ENCODE measurements at places on chromosomes 12 and 14.

GRCh38 chr14:64966976-64967375 lies 5.2 kb downstream of the RAB15 start:
- DNase-seq, result no peak

- DNase-seq, result no peak
Measured at GRCh38 chr14:104863131-104863862, 1.8 kb upstream of the CEP170B start.

GRCh38 chr14:70139384-70139783 lies 49.4 kb downstream of the SLC8A3 start:
- DNase-seq, result no peak

DNA sequence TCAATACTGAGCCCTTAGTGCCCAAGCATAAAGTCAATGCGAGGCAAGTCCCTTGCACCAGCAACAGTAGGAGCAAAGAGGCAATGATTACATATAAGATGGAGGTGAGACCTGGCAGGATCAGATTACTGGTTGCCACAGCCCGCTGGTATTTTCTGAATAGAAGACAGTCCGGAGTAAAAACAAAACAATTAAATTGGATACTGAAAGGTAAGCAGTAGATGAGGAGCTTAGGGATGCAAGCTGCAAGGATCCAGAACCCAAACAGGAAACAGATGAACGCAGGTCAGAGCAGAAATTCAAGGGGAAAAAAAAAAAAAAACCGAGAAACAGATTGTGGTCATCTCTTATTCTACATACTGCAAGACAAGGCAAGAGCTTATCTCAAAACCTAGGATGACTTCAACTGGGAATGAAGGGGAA lies 119.6 kb downstream of the MED13L start:
- no peak for DNase-seq

DNA sequence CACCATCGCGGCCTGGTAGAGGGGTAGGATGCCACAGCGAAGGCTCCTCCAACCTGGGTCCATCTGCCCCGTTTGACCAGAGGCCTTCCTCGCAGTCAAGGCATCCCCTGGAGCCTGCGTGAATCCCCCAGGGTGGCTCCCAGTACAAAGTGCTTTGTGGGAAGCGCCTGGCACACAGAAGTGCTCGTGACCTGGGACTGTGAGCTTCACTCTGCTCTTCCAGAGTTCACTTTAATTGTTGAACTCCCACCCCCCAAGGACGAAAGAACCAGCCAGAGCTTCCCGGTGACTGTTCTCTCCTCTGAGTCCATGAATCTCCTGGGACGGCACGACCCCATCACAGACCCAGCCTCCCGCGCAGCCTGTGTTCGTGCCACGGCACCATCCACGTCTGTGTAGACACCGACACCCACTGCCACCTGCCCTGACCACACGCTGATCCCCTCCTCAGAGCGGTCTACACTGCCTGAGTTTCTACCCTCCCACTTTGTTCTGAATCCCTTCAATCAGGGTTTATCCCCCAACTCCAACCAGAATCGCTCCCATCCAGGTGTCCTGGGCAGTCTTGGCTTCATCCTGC lies 15.9 kb downstream of the P2RX2 start:
- DNase-seq, result no peak

DNA sequence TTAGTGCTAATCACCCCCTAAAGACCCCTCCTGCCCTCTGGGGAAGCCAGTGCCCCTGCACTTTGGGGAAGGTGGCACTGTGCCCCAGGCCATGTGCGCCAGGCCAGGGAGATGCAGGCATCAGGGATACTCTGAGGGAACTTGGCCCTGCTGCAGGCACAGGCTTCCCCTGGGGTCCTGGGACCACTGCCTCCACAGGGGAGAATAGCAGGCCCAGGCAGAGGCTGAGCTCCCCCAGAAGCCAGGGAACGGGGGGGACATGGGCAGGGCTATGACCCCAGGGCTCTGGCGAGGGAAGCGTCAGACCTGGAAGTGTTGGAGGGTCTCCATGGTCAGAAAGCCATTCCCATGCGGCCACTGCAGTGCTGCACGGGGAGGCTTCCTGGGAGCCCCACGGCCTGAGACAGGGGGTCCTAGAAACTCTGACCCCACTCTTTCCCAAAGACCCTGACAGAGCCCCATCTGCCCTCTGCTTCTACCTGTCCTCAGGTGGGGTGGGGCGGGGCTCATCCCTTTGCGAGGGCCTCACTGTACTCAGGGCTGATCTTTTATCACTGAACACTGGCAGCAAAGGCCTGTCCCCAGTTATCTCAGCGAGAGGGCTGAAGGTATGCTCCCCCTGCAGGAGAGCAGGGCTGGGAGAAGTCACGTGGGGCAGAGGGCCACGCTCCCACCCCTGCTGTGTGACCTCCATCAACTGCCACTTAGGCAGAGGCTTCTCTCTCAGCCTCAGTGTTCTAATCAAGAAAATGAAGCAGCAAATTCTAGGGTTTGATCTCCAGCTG lies 160.0 kb downstream of the CALM1 start:
- no peak for DNase-seq

- no peak for DNase-seq
Measured at GRCh38 chr12:452667-453210, 7.0 kb upstream of the B4GALNT3 start.

- no peak for DNase-seq
Measured at GRCh38 chr12:27064397-27065342, 17.7 kb downstream of the C12orf71 start.

DNA sequence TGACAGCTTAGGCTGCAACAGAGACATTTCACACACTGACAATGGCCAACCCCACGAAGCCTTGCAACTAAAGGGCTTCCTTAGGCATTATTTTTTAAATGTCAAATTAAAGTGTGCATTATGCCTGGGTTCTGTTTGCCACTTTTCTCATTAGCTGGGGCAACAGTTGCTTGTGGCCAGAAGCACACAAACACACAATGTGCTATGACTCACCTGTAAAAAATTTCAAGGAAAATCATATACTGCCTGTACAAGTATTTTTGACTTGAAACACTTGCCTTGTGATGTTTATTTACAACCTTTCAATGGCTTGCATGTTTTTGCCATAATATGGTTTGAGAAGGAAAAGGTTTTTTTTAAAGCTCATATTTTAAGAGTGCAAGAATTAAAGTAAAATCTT lies 1.9 kb downstream of the NTN4 start:
- DNase-seq, result no peak

DNA sequence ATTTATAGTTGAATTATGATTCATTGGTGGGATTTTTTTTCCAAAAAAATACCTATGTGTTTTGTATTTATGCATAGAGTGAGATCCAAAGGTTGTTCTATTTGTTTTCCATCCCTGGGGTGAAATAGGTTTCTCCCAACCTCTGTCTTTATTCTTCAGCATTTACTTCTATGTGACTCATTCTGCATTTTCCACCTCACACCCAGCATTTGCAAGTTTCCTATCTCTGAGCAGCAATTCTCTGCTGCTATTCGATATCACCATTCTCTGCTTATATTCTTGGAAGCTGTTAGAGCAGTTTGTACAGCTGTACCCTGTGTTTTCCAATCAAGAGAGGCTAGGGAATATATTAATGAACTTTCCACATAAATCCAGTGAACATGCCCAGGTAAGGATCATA lies 538.9 kb downstream of the SNAPC1 start:
- DNase-seq, result no peak

GRCh38 chr12:106769078-106769477 lies 5.4 kb upstream of the RIC8B start:
- no peak for DNase-seq

- DNase-seq, result no peak
Measured at GRCh38 chr12:48947727-48948126, 9.6 kb downstream of the ARF3 start.

DNA sequence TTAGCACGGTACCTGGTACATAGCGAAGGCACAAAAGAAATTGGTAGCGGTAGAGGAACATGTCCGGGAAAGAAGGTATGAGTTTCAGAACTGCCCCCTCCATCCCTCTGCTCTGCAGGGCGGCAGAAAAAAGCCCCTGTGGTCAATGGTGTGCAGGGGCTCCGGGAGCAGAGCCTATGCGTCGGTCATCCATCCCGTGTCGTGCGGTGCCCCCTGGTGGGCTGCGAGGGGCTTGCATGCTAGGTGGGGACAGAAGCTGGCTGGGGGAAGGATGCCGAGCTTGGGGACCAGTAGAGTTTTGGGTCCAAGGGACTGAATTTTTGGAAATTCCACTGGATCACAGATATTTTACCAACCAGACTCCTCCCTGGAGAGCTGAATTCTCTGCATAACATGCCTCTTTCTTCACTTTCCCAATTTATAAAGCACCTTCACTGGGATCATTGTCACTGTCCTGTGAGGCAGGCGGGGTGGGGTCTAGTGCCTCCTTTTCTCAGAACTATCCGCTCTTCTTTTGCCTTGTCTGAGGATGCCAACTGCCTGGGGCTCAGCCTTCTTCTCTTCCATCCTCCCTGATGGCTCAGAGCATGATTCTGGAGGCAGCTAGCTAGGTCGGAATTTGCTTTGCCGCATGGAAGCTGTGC lies 148.7 kb downstream of the SMOC1 start:
- DNase-seq, result no peak

DNA sequence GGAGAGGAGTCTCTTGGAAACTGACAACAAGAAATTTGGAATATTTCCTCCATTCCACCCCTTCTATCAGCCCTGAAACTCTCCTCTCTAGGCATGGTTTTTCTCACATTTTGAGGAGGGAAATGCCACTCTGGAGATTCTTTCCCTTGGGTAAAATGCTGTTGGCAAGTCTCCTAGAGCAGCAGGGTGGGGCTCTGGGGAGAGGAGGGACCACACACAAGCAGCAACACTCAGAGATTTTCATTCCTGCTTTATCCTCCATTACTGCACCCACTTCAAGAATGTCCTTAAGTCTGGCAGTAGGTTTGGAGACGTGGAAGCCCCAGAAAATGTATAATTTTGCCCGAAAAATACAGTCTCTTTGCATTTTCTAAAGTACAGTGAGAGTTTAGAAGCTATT lies 130.8 kb upstream of the FLRT2 start:
- DNase-seq, result no peak

DNA sequence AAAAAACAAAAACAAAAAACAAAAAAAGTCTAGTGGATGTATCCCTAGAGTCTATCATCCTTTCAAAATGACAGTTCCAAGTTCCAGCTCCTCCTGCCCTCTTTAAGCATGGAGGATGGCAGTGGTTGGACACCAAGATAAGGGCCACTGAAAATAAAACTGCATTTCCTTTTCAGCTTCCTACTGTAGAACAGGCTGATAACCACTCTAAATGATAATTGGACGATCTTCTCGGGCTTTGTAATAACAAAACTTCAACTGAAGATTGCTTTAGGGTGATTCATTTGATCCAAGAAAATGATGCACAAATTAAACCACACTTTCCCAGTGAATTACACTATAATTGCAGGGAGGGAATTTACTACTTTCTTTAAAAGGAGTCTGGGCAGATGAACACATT lies 42.2 kb upstream of the CRACR2A start:
- no peak for DNase-seq

DNA sequence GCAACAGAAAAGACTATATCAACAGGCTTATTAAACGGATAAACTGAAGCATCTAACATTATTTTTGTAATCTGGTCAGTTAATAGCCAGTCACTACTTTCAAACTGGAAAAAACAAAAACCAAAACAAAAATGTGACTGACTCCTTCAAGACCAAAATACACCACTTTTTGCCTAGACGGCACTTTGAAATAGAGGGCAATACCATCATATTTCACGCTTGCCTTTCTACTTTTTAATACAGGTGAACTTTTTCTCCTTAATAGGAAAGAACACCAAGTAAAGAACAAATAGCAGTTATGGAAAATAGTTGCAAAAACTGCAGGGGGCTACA lies 550 bp upstream of the NUP107 start:
- no peak for DNase-seq

DNA sequence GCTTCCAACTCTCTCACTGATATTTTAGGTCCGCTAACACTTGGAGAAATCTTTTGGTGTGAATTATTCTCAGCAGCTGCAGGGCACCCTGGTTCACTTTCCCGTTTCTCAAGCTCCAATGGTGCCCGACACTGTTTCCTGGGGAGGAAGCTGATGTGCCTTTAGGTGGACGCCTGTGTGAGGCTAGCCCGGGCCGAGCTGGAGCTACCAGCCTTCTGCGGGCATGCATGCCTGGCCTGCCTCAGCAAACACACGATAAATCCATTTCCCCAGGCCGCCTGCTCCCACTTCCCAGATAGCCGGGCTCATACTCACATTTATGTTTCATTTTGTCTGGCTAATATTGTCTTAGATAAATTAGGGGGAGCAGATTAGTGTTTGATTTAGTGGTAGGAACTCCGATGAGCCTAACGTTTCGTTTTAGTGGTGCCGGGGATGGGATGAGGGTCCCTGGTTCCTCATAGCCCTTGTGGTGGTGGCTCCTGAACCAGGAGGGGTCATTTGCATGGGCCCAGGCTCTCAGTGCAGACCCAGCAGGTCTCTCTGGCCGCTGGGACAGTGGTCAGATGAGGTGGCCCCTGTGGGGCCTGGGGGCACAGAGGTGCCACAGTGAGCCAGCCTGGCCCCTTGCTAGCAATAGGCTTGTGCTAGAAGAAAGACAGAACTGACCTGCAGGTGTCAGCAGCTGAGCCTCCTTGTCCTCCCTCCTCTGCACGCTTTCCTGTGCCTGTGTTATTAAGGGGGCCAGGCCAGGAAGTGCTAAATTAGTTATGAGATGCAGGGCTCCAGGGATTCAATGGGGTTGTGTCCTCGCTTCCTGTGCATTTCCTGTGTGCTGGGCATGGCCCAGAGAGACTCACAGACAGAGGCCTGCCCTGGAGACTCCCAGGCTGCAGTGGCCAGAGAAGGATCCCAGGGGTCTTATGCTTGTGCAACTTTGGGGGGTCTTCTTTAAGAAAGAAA lies 88.3 kb downstream of the KIF26A start:
- DNase-seq, result no peak

DNA sequence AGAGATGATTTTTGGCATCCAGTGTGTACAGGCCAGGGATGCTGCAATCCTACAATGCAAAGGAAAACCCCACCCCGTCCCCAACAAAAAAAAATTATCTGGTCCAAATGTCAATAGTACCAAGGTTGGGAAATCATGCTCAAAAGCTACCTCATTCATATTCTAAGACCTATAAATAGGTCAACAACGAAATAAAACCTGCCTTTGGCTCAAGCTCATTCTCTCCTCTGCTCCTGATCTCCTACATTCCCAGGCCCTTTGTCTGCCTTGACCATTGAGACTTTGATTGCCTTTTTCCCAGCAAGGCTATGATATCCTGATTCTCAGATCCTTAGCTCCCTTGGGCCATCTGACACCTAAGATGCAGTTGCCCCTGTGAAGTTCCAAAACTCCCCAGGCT lies 30.0 kb downstream of the ANKS1B start:
- DNase-seq, result no peak

GRCh38 chr14:96267336-96267735 lies 11.3 kb downstream of the BDKRB1 start:
- peak; percentile 34 for DNase-seq

- DNase-seq, result no peak
Measured at GRCh38 chr12:9319842-9320173, 111.6 kb upstream of the PZP start.

- DNase-seq, result no peak
Measured at GRCh38 chr14:101945171-101945570, 19.2 kb upstream of the DYNC1H1 start.

DNA sequence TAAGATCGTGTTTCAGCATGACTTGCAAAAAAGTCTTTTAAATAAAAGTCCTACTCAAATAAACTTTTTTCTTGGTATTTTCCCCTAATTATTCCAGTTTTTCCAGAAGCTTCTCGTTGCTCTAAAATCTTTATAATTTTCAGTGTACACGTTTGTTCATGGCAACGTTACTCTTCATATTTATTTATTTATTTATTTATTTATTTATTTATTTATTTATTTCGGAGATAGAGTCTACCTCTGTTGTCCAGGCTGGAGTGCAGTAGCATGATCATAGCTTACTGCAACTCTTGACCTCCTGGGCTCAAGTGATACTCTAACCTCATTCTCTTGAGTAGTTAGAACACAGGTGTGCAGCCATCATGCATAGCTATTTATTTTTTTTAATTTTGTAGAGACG lies 438.3 kb upstream of the MDGA2 start:
- no peak for DNase-seq
